ENCODE measurements at places on chromosomes 3 and 15. TPM values are rescaled to one million over a fixed set of nuclear protein-coding genes. Genes with fewer than 3 reads are reported as not detected.

DNA sequence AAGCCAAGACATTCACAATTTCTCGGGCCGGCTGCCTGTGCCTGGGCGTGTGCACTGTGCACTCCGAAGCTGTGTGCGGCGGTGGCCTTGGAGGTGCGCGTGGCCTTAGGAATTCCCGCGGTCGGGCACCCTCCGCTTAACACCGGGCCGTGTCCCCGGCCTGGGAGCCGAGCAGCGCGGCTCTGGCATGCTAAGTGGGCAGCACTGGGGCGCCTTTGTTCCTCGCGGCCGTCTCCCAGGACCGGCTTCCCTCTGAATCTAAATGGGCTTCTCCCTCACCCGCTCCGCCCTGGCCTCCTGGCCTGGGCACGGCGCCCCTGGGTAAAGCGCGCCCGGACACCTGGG is 498 bp upstream of the ARNT2 start:
- peaks cover 48% of the 10 kb centered on the region for H3K27me3 ChIP-seq
- DNase-seq: no peak
- H3K27ac ChIP-seq: no peak overlapping the region
- H3K4me3 ChIP-seq: no peak overlapping the region
- no peaks in the 10 kb centered on the region for H3K4me1 ChIP-seq
- no peaks in the 10 kb centered on the region for H3K36me3 ChIP-seq

DNA sequence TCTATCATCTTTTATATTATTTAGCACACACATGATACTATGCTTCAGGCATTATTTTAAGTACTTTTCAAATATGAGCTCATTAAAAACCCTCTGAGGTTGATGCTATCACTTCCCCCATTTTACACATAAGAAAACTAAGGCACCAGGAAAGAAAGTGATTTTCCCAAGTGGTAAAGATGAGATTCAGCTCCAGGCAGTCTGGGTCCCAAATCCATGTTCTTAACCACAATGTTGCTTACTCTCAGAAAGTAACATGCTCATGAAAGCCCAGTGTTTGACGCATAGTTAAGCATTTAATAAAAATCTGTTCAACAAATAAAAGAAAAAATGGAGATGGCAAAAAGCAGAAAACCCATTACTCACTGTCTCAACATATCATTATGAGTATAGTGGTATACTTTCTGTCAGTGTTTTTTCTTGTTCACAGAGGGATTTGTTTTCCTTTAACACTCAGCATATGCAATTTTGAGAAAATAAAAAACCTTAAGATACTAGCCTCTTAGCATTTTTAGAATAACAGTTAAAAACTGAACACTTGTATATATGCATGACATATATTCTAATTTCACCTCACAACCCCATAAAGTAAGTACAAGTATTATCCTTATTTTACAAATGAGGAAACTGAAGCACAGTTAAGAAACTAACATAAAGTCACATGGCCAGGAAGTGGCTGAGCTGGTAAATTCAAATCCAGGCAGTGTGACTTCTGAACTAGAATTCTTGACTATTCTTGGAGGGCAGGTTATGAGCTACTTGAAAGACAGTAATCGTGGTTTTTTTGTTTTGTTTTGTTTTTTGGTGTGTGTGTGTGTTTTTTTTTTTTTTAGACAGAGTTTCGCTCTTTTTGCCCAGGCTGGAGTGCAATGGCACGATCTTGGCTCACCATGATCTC is 10.4 kb downstream of the PEAK1 start:
- peaks cover 35% of the 10 kb centered on the region for H3K4me1 ChIP-seq
- DNase-seq: no peak
- H3K4me3 ChIP-seq: peak overlapping the region; percentile 65
- peaks cover 5% of the 10 kb centered on the region for H3K36me3 ChIP-seq

GRCh38 chr3:150221904-150222523 is 186.1 kb upstream of the TSC22D2 start:
- H3K27ac ChIP-seq: no peak overlapping the region
- peaks cover 34% of the 10 kb centered on the region for H3K27me3 ChIP-seq
- no peaks in the 10 kb centered on the region for H3K36me3 ChIP-seq
- no peak overlapping the region for H3K4me3 ChIP-seq
- no peak for DNase-seq
- H3K4me1 ChIP-seq: peaks cover 5% of the 10 kb centered on the region

DNA sequence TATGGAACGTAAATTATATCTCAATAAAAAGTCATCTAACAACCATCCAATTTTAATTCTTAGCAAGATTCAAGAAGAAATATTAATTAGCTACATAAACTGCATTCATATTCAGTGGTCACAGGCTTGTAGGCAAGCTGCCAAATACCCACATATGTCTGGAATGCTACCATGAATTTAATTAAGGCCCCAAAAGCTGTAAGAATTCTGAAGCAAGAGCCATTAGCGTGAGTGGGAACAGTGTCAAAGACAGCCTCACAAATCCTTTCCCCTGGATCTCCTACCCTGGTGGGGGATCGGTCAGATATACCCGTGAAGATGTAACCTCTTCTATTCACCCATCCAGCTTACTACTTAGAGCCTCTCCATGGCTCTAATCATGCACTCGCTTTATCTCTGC is 40.0 kb downstream of the ATG7 start:
- H3K27ac ChIP-seq: no peak overlapping the region
- no peak for DNase-seq
- peaks cover 36% of the 10 kb centered on the region for H3K36me3 ChIP-seq
- peaks cover 6% of the 10 kb centered on the region for H3K4me1 ChIP-seq
- H3K27me3 ChIP-seq: no peaks in the 10 kb centered on the region
- H3K4me3 ChIP-seq: no peak overlapping the region

DNA sequence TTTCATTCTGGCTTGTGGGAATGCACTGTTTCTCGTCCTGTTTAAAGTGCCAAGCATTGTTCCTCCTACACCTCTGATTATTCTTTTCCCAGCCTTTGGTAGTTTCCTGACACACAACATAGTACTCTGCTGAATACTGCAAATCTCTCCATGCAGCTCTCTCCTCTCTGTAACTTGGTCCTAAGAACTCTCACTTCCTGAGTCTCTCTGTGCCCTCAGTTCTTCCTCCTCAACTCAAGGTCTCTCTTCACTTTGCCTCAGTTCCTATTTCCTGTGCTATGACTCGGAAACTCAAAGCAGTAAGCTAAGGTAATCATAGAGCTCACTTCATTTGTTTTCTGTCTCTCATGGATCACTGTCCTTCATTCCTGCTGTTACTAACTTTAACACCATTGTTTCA is 113.4 kb downstream of the ZNF280D start:
- no peaks in the 10 kb centered on the region for H3K27me3 ChIP-seq
- H3K4me1 ChIP-seq: no peaks in the 10 kb centered on the region
- no peak for DNase-seq

GRCh38 chr3:101824702-101825101 is 24.6 kb upstream of the NFKBIZ start:
- H3K36me3 ChIP-seq: peaks cover 12% of the 10 kb centered on the region
- no peaks in the 10 kb centered on the region for H3K27me3 ChIP-seq
- peaks cover 45% of the 10 kb centered on the region for H3K4me1 ChIP-seq
- no peak overlapping the region for H3K27ac ChIP-seq

GRCh38 chr15:46266661-46267060 is 631.8 kb downstream of the SQOR start:
- H3K36me3 ChIP-seq: no peaks in the 10 kb centered on the region
- no peaks in the 10 kb centered on the region for H3K27me3 ChIP-seq
- no peak for DNase-seq
- no peak overlapping the region for H3K27ac ChIP-seq
- H3K4me3 ChIP-seq: no peak overlapping the region
- no peaks in the 10 kb centered on the region for H3K4me1 ChIP-seq

TUSC7 gene
- not detected for total RNA-seq

DNA sequence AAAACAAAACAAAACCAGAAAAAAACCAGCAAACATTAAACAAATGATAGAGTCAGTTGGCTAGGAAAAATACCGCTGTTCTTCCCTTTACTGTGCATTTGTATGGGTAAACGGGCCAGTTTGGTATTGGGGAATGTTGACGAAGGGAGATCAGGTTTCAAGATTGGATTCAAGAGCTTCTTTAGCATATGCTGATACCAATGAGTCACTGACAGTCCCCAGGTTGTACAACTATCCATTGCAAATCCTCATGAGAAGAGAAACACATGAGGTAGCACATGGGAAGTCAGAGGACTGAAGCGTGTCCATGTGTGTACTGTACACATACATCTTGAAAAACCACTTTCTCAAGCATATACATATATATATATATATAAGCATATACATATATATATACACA is 25.6 kb downstream of the TIGIT start:
- DNase-seq: no peak
- no peak overlapping the region for H3K4me3 ChIP-seq
- no peaks in the 10 kb centered on the region for H3K36me3 ChIP-seq

GRCh38 chr3:141940194-141940776 is 63.8 kb downstream of the ATP1B3 start:
- no peaks in the 10 kb centered on the region for H3K27me3 ChIP-seq
- no peak overlapping the region for H3K4me3 ChIP-seq
- H3K36me3 ChIP-seq: no peaks in the 10 kb centered on the region

RETNLB gene
- total RNA-seq: not detected

CHCHD4 gene
- 13.2 TPM for total RNA-seq

DNA sequence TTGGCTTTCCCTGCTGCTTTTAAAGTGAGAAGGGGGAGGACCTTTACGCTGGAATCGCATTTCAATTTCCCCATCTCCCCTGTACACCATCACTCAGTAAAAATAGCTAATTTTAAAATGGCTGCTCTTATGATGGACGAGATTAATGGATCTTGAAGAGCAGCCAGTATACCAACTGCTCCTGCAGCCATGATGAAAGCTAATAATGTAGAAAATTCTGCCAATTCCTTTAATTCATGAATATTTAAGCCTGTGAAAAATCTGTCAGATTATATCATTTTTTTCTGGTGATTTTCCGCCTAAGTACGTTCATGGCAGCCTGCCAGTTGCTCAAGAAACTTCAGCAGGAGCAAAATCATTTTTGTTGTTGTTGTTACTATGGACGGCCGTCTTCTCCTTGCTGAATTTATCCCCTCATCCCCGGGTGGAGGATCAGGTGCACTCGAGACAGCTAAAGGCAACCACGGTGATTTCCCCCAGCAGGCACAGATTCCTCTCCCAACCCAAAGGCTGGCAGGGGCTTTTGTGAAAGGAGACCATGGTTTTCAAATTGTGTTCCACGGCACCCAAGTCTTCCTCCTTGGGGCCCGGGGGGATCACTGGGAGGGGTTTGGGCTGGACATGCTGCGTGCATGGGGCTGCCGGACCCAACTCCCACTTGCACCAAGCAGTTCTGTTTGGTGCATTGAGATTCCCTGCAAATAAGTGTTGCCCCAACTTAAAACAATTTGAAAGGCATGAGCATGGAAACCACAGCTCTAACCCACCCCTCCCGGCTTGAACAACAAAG is 289.6 kb downstream of the UACA start:
- H3K27me3 ChIP-seq: peaks cover 47% of the 10 kb centered on the region
- peaks cover 37% of the 10 kb centered on the region for H3K4me1 ChIP-seq
- peaks cover 3% of the 10 kb centered on the region for H3K36me3 ChIP-seq
- no peak overlapping the region for H3K27ac ChIP-seq
- peak; percentile 41 for DNase-seq

DNA sequence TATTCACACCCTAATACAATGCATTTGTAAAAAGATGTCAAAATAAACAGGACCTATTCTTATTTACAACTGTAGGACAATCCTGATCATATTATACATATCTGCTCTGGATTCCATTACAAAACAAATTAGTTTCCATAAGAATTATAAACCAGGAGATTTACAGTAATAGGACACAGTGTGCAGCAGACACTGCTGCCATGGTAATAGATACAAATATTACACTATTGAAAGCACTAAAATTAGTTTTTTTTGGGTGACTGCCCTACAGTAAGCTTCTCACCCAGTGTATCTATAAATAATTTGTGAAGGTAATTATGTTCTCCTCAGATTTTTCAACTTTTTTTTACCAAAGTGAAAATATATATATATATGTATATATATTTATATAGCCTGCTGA is 47.9 kb downstream of the USF3 start:
- peaks cover 28% of the 10 kb centered on the region for H3K36me3 ChIP-seq
- no peak overlapping the region for H3K4me3 ChIP-seq
- no peaks in the 10 kb centered on the region for H3K4me1 ChIP-seq
- no peak overlapping the region for H3K27ac ChIP-seq

GOLGA8G gene
- not detected for total RNA-seq

DNA sequence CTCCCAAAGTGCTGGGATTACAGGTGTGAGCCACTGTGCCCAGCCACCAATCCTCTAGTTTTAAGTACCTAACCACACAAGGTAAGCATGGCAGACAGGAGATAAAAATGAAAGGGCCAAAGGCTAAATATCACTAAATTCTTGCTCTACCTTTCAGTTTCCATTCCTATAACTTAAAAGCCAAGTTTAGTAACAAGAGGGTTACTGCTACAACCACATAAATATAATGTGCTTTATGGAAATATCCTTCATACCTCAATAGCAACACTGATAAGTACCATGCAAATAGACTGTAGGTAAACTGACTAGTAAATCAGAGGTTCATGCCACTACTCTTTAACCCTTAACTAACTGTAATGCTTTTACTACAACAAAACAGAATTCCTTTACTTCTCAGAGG is 38.7 kb upstream of the MUC13 start:
- H3K27me3 ChIP-seq: no peaks in the 10 kb centered on the region
- no peak overlapping the region for H3K4me3 ChIP-seq
- DNase-seq: no peak
- peaks cover 24% of the 10 kb centered on the region for H3K4me1 ChIP-seq

CLDN11 gene
- 0.53 TPM for total RNA-seq

DNA sequence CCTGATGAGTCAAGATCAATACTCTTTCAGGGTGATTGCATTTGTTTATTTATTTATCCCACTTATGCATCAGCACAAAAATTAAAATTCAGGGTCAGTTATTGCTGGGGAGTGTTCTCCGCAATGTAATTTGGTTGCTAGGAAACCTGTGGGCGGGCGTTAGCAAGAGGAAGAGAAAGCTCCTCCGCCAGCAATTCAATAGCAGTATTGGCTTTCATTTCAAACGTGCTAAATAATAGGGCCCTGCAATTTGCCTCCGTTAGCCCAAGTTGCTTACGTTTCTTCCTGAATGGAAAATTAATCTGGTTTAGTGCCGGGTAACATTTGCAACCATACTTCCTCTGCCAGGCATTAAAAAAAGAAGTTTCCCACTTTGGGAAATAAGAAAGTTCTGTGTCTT is 35.5 kb upstream of the PLCL2 start:
- H3K27ac ChIP-seq: peak overlapping the region; percentile 72
- peak; percentile 84 for DNase-seq
- peak overlapping the region; percentile 67 for H3K4me3 ChIP-seq
- H3K4me1 ChIP-seq: peaks cover 31% of the 10 kb centered on the region

DNA sequence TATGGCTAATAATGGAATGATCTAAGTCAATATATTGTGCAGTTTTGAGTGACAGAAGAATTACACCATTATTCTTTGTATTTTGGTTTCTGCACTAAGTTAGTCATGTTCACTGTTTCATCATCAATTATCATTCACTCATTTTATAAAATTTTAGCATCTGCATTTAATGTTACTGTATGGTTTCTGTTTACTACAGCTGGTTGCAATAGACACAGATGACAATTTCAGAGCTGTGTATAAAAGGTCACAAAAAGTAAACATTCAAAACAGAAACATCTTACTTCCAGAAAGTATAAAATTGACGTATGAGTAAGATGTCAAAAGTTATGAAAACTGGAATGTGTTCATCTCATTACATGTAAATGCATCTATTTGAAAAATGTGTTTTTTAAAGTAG is 111.1 kb upstream of the GBE1 start:
- H3K27me3 ChIP-seq: no peaks in the 10 kb centered on the region
- H3K36me3 ChIP-seq: no peaks in the 10 kb centered on the region
- no peak overlapping the region for H3K27ac ChIP-seq

RLBP1 gene
- total RNA-seq: not detected

GLT8D1 gene
- 41.1 TPM for total RNA-seq

DPPA2 gene
- total RNA-seq: not detected

All from natural killer cell treated with Interleukin-12 subunit alpha and Interleukin-12 subunit beta and Interleukin-15 and Interleukin-18, amount 100 ng/mL, for 72 hours (primary cell).